ENCODE measurements at places on chromosomes 11 and 22. TPM values are rescaled to one million over a fixed set of nuclear protein-coding genes. Genes with fewer than 3 reads are reported as not detected.

NTM gene
- 35.0 TPM for total RNA-seq

SYT8 gene
- total RNA-seq, result not detected

RTN4RL2 gene
- not detected for total RNA-seq

BCO2 gene
- 1.2 TPM for total RNA-seq
